Mesenteric fat pad (tissue), 1 donor: ENCODE measurements at places on chromosomes 2 and 18. TPM values are rescaled to one million over a fixed set of nuclear protein-coding genes. Genes with fewer than 3 reads are reported as not detected.

RBM43 gene
- 3.7 TPM for total RNA-seq

POTEI gene
- not detected for total RNA-seq

DNA sequence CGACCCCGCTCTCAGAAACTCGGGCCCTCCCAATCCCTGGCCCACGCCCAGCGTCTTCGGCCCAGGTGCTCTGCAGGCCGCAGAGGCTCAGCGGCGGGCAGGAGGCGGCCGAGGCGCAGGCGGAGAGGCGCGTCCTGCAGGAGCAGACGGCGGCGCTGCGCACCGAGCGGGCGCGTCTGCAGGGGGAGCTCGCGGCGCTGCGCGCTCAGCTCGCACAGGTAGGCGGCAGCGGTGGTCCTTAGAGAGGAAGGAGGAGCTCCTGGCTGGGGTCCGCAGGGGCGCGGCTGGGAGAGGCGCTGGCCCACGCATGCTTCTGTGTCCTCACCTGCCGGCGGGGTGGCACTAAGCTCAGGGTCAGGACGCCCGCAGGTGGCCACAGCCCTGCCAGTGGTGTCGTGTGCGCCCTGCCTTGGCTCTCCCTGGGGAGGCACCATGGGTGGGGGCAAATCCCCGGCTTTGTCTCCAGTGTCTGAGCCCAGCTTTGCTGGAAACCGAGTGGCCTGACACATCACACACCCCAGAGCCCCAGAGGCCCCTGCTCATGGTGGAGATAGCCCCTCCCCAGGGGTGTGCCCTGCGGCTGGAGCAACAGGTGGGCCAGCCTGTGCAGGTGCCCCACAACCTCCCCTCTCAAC is 14.9 kb upstream of the SNED1 start:
- DNase-seq: no peak

LOXL3 gene
- total RNA-seq: 8.2 TPM

- DNase-seq: no peak
Measured at GRCh38 chr2:21804151-21804550, 680.4 kb downstream of the TDRD15 start.

RNF138 gene
- 23.0 TPM for total RNA-seq

ZNF892 gene
- 3.6 TPM for total RNA-seq

CNGA3 gene
- total RNA-seq: 1.1 TPM

UGP2 gene
- total RNA-seq: 563 TPM
